ENCODE measurements at places on chromosomes 11 and 22.

DNA sequence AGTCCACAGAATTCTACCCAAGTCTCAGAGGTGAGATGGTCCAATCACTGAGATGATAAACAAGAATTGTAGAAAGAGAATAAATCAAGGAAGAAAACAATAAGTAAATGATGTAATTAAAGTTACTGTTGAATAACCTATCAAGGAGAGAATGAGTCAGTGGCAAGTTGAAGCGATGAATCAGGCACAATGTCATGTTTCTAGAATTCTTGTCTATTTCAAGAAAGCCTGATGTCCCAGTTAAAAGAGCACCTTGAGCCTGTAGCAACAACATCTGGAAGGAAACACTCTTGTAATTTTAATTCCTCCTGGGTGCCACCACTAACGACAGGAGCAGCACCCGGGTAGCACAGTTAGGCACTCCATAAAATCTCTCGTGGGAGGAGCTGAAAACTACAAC, 67.9 kb upstream of the SLC35C1 start:
- no peak for DNase-seq

GRCh38 chr11:2667940-2668339, 31.9 kb downstream of the KCNQ1OT1 start:
- no peak for DNase-seq

DNA sequence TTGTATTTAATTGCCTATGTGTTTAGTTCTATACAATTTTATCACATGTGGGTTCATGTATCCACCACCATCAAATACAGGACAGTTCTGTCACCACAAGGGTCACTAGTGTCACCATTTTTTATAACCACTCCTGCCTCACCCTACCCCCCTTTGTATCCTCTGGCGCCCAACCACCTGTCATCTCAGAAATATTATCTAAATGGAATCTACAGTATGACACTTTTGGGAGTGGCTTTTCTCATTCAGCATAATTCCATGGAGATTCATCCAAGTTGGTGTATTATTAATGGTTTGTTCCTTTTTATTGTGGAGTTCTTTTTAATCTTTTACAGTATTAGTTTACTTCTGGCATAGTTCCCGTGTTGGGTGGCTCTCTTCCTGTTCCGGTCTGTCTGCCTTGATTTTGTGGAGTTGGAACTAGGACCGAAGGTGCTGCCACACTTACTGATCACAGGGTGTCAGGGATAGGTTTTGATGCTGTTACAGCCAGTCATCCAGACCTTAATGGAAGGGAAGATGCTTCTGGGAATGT, 58.5 kb downstream of the TNRC6B start:
- DNase-seq, result no peak

GRCh38 chr11:33636104-33636503, 64.5 kb downstream of the C11orf91 start:
- DNase-seq, result no peak

GRCh38 chr11:131588057-131588456, 217.6 kb downstream of the NTM start:
- DNase-seq, result no peak

DNA sequence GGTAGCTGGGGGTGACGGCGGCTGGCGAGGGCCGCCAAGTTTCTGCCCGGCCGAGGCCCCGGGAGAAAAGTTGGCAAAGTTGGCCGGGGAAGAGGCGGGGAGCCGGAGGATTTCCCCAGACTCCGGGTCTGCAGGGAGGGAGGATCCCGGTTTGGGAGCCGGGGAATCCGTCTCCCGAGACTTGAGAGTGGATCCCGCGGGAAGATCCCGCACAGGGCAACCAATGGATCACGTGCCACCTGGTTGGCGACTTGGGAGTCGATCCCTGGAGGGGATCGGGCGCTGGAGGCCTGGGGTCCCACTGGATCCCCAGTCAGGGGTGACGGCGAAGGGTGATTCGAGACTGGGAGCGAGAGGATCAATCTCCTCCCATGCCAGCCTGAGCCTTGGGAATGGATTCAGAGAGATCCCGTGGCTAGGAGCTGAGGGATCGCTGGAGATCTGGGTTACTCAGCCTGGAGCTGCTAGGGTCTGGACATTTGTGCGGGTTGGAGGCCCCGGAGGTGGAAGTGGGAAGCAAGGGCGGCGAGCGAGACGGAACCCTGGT, 394 bp downstream of the KIAA1671 start:
- peak; percentile 28 for DNase-seq

- no peak for DNase-seq
Observed at GRCh38 chr22:20524004-20524481, 16.6 kb downstream of the MED15 start.

DNA sequence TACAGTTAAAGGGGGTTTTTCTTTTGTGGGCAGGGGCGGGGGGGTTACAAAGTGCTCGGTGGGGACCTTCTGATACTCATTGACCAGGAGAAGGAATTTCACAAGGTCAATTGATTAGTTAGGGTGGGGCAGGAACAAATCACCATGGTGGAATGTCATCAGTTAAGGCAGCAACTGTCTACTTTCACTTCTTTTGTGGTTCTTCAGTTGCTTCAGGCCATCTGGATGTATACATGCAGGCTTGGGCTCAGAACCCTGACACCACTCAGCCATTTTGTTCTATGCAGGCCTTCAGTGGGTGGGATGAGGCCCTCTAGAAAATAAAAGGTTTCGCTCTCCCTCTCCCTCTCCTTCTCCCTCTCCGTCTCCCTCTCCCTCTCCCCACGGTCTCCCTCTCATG, 29.6 kb downstream of the TSPAN32 start:
- DNase-seq, result no peak

- no peak for DNase-seq
Observed at GRCh38 chr22:24532075-24532474, 22.9 kb downstream of the GUCD1 start.

GRCh38 chr22:44422746-44423380, 75.2 kb downstream of the RTL6 start:
- DNase-seq, result no peak

- peak; percentile 13 for DNase-seq
Observed at GRCh38 chr22:37018815-37019308, 385 bp downstream of the TST start.

DNA sequence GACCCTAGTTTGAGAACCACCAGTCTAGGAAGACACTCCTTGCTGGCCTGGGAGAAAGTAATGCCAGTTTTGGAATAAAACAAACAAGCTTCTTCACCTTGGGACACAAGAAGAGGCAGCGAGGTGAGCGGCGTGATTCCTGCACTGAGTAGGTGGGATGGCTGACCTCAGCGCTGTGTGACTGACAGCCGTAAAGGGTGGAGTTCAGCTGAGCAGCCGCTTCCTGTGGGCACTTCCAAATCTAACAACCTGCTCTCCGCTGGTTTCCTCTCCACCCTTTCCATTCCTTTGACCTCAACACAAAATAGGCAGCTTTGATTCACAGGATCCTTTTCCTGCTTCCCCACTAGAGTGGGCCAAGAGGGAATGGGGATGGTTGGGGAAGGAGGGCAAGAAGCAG, 45.8 kb downstream of the PC start:
- DNase-seq, result no peak

- DNase-seq, result no peak
Observed at GRCh38 chr11:63427971-63428508, 58.5 kb downstream of the SLC22A9 start.

GRCh38 chr11:78822931-78823423, 248.3 kb upstream of the NARS2 start:
- DNase-seq, result no peak

- DNase-seq, result no peak
Observed at GRCh38 chr22:17866621-17867020, 92.4 kb upstream of the BID start.

DNA sequence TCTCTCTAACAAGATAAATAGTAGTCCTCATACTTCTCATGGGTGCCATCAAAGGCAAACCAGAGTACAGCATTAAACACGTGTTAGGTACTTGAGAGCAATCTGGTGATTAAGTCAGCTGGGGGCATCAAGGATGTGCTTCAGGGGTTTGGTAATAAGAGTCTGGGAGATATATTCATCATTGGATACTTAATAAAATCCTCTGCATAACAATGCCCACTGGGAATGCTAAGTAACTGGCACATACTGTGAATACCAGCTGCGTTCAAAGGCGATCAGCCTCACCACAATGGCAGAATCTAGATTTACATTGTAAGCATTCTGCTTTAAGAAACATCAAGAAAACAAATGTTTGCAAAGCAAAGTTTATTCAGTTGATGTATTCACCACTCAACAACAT, 268.6 kb upstream of the PITPNB start:
- no peak for DNase-seq

DNA sequence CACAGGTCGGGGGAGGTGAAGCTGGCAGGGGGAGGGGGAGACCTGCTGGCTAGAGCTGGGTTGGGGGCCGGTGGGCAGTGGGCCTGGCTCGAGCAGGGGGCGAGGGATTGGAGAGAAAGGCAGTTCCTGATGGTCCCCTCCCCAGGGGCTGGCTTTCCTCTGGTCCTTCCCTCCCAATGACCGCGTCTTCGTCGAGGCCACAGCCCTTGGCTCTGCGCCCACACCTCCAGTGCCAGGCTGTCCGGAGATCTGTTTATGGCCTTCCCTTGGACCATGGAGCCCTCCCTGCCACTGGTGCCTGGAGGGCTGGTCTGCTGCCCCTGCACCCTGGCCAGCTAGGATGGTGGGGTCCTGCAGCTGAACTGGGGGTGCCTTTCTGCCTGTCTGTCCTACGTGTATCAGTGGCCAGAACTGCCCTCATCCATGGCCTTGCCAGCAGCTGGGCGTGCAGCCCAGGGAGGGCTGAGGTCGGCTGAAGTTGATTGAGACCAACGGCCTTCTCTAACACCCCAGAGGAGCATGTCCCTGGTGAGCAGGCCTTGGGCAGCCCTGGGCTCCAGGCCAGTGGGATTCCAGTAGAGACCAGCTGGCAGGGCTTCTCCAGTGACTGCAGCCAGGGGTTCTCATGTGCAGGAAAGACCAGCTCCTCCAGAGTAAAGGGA, 12.3 kb downstream of the TANGO2 start:
- no peak for DNase-seq

DNA sequence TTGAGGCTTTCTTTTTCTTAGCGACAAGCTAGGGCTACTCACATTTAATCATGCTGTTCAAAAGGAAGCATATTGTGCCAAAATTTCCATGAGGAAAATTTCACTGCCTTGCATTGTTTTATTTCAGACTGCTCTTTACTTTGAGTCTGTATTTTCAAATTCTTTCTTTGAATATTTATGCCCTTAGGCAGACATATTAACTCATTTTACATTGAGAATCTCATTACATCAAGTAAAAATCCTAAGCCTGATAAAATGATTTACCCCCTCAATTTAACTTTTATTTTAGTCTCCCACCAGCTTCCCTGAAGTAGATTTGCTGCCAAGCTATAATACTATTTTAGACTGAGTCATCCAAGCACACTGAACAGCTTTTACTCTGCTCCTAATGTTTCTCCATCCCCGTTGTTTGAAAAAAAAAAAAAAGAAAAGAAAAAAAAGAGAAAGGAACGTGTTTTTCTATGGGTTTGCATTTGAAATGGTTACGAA, 189.3 kb upstream of the MTMR2 start:
- peak; percentile 53 for DNase-seq

- no peak for DNase-seq
Observed at GRCh38 chr11:1844221-1845094, 5.7 kb downstream of the TNNI2 start.

DNA sequence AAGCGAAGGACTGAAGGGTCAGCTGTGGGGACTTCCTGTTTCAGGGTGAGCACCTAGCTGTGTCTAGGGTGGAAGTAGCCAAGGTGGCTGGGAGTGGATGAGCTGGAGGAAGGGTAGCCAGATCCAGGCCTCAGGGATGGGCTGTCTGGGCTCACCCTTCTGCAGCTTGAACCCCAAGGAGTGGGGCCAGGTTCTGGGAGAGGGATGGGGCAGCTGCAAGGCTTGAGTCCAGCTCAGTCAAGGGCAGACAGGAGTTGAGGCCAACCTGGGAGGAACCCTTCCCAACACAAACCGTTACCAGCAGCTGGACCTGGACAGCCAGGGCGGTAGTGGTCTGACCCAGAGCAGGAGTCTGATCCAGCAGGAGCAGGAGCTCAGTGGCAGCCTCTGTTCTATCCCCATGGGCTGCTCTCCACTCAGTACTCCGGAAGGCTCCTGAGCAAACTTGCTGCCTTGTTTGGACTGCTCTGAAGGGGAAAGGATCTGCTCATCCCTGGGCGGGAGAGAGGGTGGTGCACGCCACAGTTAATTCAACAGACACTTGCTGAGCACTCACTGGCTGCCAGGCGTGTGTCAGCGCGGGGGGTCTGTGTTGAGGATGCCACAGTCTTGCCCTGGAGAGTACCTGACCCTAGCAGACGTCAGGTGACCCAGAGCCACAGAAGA, 53.8 kb upstream of the THY1 start:
- no peak for DNase-seq

- no peak for DNase-seq
Observed at GRCh38 chr11:102345904-102346303, 1.1 kb upstream of the BIRC2 start.

DNA sequence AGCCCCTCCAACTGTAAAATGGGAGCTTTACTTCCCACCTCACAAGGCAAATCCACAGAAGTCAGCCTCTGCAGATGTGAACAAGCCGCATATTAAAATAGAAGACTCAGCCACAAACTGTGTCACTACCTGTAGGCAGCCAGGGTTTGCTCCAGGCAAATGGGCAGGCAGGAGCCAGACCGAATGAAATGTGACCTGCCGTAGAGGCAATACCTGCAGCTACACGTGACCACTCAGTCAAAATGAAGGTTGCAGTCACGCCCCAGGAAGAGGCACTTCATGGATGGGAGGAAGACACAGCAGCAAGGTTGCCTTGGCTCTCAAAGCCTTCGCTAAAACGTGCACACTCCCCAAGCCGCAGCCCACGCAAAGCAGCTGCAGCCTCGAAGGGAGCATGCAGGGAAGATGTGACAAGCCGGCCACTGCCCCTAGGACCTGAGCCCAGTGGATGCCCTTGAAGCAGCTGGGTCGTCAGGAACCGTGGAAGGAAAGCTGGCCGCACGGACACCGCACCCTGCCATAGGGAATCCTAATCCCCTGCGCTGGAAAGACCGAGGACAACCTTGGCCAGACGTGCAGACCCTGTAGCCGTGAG, 53.1 kb downstream of the SHANK2 start:
- no peak for DNase-seq

DNA sequence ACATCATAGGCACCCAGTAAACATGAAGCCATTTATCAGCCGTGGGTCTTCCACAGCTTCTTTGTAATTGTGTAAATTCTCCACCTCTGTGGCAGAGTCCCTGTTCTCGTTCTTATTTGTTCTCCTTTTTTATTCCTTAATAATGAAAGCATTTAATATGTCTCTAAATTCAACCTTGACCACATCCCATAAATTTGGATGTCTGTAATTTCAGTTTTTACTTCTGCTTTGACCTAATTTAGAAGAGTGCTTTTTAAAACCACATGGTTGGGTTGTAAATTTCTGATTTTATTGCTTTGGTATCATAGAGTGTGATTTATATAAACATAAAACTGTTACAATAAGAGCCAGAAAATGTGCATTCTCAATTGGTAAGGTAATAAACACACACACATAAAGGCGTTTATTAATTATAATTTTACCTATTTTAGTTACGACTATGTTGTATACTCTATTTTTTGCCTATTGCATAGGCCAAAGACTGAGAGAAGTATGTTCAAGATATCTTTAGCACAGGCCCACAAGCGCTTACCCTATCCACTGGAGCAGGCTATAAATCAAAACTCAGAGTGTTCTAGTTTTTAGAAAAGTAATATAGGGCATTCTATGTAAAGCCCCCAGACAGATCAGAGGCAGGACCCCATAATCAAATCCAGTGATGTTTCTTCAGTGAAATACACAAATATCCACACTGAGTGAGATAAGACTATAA, 58.0 kb upstream of the CCND1 start:
- DNase-seq, result no peak

All from stromal cell of bone marrow (primary cell).